ENCODE measurements at places on chromosomes 7 and 10. TPM values are rescaled to one million over a fixed set of nuclear protein-coding genes. Genes with fewer than 3 reads are reported as not detected.

The ZCCHC24 gene
- 77.3 TPM for total RNA-seq

The SAMD9L gene
- total RNA-seq = 6.9 TPM

The ARHGAP22 gene
- total RNA-seq = 20.3 TPM

The ST8SIA6 gene
- 3.7 TPM for total RNA-seq

The ACTL6B gene
- total RNA-seq = 68.9 TPM

The ANKRD30A gene
- not detected for total RNA-seq

The TRPV5 gene
- 1.4 TPM for total RNA-seq

The STRIP2 gene
- 15.5 TPM for total RNA-seq

The SFTPD gene
- 1.2 TPM for total RNA-seq

The PIK3CG gene
- 2.0 TPM for total RNA-seq

The MEOX2 gene
- 0.81 TPM for total RNA-seq

The PNLIPRP1 gene
- not detected for total RNA-seq

The AQP1 gene
- 196 TPM for total RNA-seq

The RPEL1 gene
- total RNA-seq = not detected

The GDF2 gene
- total RNA-seq = not detected

The FAM185A gene
- total RNA-seq = 18.9 TPM

The TLX1 gene
- total RNA-seq = not detected

The MYH16 gene
- not detected for total RNA-seq

The PCLO gene
- 127 TPM for total RNA-seq

The CYP2C19 gene
- total RNA-seq = not detected

The MACC1 gene
- 0.22 TPM for total RNA-seq

The PKD1L1 gene
- total RNA-seq = 2.3 TPM

The ARHGEF5 gene
- 2.8 TPM for total RNA-seq

The ANKRD2 gene
- 2.7 TPM for total RNA-seq

The FOXP2 gene
- total RNA-seq = 16.2 TPM

The IGF2BP3 gene
- 1.9 TPM for total RNA-seq

The INHBA gene
- 1.4 TPM for total RNA-seq

The MAGI2 gene
- total RNA-seq = 254 TPM

The CACNA2D1 gene
- total RNA-seq = 109 TPM

The PSD gene
- total RNA-seq = 349 TPM

The NODAL gene
- 0.33 TPM for total RNA-seq

The HHEX gene
- total RNA-seq = 2.4 TPM

The MYL10 gene
- not detected for total RNA-seq

The GATAD1 gene
- 69.7 TPM for total RNA-seq

The PLXDC2 gene
- total RNA-seq = 43.6 TPM

The MSS51 gene
- total RNA-seq = 5.0 TPM

The C10orf53 gene
- not detected for total RNA-seq

The C7orf57 gene
- not detected for total RNA-seq

The MTPN gene
- 119 TPM for total RNA-seq

The BICC1 gene
- total RNA-seq = 3.2 TPM

The SEMA3D gene
- 3.0 TPM for total RNA-seq

The CYP2W1 gene
- total RNA-seq = not detected

The KEL gene
- total RNA-seq = 1.1 TPM

The SKIDA1 gene
- 3.8 TPM for total RNA-seq
